ENCODE measurements at places on chromosomes 1 and 21.

DNA sequence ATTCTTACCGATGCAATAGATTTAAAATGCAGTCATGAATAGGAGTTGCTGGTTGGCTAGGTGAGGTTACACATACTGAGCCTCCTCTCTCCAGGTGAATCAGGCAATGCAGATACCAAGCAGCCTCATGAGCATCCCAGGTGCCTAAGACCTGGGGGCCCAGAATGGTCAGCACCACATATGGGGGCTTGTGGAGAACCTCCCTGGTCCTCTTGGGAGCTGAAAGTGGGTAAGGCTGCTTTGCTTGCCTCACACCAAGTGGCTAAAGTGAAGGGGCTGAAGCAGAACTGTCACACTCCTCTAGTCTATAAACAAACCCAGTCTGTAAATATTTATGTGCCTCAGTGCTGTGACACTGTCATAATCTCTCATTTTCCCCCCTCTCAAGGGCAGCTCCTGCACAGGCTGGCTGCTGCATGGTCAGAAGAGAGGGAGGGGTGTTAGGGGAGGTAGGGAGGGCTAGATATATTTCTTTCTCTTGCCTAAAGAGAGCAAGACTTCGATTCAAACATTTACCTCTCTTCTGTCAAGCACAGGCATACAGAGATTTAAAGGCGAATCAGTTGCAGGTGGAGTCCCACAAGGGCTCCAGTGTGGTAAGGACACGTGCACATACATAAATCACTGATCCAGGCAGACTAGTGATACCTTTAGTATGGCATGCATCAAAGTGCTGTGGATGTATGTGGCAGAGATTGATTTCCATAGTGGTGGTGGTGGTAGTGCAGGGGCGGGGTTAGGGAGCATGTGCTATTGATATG lies 157.9 kb upstream of the TNR start:
- DNase-seq = no peak

- DNase-seq = no peak
Observed at GRCh38 chr1:107835151-107835670, 129.8 kb downstream of the VAV3 start.

DNA sequence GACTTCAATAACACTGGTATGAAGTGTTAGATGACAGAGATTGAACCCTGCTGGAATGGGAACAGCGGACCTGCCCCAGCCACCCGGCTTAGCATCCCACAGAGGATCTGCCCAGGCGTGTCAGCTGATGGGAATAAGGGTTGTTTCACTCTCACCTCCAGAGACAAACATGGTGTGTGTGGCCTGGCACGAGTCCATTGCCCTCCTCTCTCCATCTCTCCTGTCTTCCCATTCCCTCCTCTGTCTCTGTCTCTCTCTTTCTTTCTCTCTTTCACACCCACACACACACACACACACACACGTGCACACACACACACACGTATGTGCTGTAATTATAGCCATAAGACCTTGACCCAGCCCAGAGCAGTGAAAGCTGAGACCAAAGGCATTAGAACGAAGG lies 200.2 kb downstream of the HIVEP3 start:
- no peak for DNase-seq

DNA sequence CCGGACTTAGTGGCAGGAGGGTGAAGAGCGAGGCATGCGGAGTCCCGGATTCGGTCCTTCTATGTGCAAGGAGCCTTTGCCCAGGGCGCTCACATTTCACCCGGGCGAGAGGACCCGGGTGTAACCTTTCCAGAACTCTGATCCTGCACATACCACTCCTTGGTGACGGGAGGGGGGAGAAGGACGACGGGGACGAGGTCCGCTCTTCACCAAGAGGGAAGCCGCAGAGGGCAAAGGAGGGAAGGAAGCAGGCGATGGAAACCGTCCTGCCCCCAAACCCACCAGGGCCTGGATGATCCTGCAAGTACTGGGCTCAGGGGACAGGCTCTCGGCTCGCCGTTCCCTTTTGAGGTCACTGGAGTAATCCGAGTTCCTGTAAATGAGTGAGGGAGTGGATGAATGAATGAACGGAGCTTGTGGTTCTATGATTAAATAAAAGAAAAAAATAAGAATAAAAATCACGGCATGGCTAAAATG lies 993 bp downstream of the SYPL2 start:
- DNase-seq = no peak

- peak; percentile 48 for DNase-seq
Observed at GRCh38 chr1:167701510-167701909, 20.3 kb upstream of the MPZL1 start.

DNA sequence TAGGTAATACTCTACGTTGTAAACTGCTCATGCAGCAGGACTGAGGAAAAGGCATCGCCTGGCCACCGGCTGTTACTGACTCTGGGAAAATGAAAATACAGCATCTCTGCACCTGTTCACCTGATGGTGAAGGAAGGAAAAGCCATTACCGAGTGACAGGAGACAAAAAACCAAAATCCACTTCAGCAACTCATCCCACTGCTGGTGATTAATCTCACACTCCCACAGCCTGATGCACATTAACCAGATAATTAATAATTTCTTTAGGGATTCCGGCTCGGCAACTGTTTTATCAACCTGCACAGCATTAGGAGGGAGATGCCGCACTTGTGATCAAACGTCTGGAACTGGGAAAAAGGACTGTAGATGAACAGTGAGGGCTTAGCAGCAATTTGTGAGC lies 183.9 kb upstream of the ESRRG start:
- no peak for DNase-seq

DNA sequence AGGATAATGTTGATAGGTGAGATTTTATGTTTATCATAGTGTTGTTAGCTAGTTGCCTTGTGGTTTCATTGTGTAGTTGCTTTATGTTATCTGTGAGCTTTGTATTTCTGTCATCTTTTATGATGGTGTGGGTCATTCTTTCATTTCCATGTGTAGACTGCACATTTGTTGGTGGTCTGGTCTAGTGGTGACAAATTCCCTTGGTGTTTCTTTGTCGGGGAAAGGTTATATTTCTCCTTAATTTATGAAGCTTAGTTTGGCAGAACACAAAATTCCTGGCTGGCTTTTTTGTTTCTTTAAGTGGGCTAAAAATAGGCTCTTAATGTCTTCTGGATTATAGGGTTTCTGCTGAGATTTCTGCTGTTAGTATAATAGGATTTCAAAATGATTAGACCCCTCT lies 347.2 kb upstream of the ADAMTS5 start:
- DNase-seq = no peak

GRCh38 chr1:21344750-21345443 lies 54.6 kb upstream of the ECE1 start:
- peak; percentile 51 for DNase-seq

GRCh38 chr1:57017717-57018116 lies 51.9 kb upstream of the C8B start:
- peak; percentile 46 for DNase-seq

- peak; percentile 28 for DNase-seq
Observed at GRCh38 chr1:230743899-230744298, 3.3 kb upstream of the CAPN9 start.

GRCh38 chr1:186574926-186575325 lies 105.3 kb downstream of the PTGS2 start:
- no peak for DNase-seq

GRCh38 chr1:17837233-17838030 lies 82.3 kb downstream of the ACTL8 start:
- DNase-seq = no peak

DNA sequence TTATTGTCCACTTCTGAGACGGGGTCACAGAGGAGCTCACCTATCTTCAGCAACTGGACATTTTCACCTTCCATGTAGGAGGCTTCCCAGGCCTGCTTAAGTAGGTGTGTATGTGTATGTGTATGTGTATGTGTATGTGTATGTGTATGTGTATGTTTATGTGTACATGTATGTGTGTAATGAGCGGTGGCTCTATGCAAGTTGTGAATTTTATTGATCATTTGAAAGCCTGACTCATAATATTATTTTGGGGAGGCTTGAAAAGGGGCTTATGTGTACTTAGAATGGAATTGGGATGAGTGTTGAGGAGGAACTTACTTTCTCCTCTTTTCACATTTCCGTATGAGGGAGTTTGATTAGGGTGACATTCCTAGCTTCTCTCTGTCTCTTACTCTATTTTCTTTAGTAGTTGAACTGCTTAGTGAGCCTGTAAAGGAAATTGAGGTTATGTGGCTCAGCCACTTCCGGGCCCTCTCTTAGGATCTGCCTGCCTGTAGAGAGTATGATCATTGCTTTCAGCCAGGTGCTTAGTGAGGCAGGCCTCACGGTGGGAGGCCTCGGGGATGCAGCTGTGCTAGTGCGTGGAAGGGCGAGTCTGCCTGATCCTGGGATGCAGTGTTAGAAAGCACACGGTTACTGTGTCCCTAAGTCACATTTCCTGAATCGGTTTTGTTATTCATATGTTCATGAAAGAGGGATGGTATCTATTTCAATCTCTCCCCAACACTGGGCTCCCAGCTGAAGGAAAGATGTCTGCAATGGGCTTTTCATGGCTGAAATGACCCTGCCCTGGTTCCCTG lies 61.0 kb downstream of the IER5 start:
- DNase-seq = no peak

GRCh38 chr1:31648641-31649357 lies 4.1 kb upstream of the PEF1 start:
- DNase-seq = no peak

DNA sequence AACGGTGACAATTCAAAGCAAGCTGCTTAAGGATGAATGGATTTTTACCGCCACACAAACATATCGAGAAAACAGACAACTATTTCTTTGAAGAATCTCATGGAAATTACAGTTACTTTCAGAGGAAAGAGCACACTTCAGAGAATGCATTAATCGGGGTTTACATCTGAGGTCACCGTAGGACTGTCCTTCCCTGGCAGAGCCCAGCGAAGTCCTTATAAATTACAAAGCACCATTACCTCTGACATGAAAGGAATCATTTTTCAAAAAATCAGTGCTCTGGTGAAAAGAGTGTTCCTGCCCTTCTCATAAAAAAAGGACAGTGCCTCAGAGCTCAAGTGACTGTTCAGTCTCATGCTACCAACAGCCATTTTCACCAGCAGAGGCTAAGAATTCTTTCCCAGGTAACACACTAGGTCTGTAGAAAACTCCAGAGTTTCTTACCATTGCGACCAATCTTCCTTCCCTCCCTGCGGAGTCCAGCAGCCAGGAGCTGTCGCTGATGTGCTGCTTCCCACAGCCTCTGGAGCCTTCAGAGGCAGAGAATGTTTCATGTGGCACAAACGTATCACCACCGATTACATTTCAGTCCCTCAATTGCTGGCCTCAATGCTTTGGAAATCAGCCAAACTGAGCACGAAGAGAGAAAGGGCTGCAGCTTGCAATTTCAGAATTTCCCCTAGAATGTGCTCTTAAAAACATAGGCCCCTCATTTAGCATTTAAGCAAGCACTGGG lies 75.4 kb downstream of the PLD5 start:
- DNase-seq = no peak

- no peak for DNase-seq
Observed at GRCh38 chr1:115833856-115834255, 7.1 kb downstream of the NHLH2 start.

- no peak for DNase-seq
Observed at GRCh38 chr21:16742741-16743140, 770.1 kb upstream of the CXADR start.

- DNase-seq = no peak
Observed at GRCh38 chr1:117531222-117531621, 74.6 kb upstream of the TENT5C start.

GRCh38 chr1:116628448-116628847 lies 39.1 kb downstream of the IGSF3 start:
- no peak for DNase-seq

DNA sequence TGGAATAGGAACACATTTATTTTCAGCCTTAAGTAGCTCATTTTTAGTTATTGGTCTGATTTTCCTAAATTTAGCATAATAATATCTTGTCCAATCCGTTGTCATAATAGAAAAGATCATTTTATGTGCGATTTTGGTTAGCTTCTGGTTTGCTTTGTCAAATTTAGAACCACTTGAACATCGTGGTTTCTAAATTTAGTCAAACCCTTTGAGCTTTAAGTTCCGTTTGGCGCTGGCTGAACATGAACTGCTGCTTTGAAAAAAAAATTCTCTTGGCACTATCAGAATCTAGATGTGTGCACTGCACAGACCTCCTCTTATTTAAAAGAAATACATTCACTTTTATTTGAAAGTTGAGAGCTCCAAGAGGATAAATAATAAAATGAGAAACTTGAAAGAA lies 370.6 kb downstream of the PTPRC start:
- DNase-seq = no peak

- peak; percentile 32 for DNase-seq
Observed at GRCh38 chr1:160541622-160542302, 18.7 kb upstream of the SLAMF6 start.

DNA sequence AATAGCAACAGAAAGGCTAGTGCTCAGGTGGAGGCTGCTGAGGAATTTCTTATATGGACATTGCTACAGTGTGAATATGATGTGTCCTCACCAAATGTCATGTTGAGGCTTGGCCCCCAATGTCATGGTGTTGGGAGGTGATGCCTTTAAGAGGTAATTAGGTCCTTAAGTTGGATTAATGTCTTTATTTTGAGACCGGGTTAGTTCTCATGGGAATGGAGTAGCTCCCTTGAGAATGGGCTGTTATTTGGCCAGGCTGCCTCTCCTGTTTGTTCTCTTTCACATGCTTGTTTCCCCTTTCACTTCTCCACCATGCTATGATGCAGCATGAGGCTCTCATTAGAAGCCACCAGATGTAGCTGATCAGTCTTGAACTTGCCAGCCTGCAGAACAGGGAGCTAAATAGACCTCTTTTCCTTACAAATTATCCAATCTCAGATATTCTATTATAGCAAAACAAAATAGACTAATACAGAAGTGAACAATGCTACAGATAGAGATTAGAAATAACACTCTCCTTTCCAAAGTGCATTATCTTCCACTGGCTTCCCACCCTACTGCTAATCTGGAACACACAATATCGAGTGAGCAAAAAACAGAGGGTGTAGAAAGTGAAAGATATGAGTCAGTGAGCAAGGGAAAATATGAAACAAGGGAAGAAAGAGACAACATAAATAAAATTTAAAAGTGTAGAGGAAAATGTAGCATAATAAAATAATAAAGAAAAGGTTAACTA lies 160.2 kb downstream of the NTMT2 start:
- DNase-seq = no peak

GRCh38 chr1:215566556-215567490 lies at the start of gene KCTD3:
KCTD3 (plus strand) TSS chr1:215567304; CDS start chr1:215567686, 382 bp downstream.
- DNase-seq = peak; percentile 94

DNA sequence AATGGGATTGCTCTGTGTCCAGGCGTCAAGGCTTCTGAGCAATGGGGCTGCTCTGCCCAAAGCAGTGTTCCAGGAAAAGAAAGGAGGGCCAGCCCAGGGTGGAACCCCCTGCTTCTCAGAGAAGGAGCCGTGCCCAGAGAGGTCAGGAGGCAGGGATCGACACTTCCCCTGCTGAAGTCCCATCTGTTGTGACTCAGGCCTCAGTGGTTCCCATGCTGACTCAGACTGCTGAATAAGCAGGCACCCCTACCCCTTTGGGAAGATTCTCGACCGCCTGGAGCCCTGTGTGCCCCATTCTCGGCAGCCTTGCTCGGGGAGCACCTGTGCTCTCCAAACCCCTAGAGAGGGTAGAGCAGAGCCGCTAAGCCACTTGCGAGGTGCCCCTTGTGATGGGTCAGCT lies 23.9 kb downstream of the PKP1 start:
- DNase-seq = no peak

GRCh38 chr1:183632964-183633363 lies 2.6 kb downstream of the ARPC5 start:
- DNase-seq = no peak
